ENCODE measurements at places on chromosomes 16 and 17.

DNA sequence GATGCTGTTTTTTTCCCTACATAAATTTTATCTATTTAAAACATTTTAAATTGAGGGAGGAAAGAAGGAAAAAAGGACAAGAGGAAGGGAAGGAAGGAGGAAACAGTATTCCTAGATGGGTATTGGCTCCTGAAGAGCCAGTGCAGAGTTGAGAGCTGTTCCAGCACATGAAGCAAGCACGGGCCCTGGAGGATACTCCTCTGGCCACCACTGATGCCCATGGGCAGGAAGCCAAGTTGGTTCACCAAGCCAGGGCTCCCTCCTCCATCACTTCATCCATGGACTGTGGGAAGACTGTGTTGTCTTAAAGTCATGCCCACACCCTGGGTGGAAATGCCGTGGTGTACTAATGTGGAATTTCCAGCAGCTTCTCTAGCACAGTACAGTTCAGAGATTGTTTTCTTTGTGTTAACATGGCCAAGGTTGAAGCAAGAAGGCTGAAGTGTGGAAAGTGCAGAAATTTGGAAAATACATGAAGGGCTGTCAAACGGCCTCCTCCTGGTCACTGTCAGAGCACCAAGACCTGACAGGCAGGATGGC, 23.9 kb upstream of the NOS2 start:
- no peak for DNase-seq

DNA sequence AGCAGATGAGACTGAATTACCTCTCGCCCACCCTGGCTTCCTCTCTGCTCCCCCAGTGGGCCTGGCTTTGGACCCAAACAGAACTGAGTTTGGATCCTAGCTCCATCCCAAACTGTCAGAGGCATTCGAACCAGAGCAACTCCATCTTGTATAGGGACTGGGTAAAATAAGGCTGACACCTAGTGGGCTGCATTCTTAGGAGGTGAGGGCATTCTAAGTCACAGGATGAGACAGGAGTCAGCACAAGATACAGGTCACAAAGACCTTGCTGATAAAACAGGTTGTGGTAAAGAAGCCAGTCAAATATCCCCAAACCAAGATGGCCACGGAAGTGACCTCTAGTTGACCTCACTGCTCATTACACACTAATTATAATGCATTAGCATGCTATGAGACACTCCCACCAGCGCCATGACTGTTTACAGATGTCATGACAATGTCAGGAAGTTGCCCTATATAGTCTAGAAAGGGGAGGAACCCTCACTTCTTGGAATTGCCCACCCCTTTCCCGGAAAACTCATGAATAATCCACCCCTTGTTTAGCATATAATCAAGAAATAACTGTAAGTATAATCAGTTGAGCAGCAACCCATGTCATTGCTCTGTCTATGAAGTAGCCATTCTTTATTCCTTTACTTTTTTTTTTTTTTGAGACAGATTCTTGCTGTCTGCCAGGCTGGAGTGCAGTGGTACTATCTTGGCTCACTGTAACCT, 44.4 kb downstream of the LYRM1 start:
- peak; percentile 18 for DNase-seq

GRCh38 chr16:1378804-1379303, 27.1 kb downstream of the GNPTG start:
- DNase-seq = peak; percentile 79

GRCh38 chr17:79600071-79600470, 10.8 kb downstream of the RBFOX3 start:
- DNase-seq = no peak

- no peak for DNase-seq
Measured at GRCh38 chr17:55441544-55441943, 19.9 kb upstream of the MMD start.

DNA sequence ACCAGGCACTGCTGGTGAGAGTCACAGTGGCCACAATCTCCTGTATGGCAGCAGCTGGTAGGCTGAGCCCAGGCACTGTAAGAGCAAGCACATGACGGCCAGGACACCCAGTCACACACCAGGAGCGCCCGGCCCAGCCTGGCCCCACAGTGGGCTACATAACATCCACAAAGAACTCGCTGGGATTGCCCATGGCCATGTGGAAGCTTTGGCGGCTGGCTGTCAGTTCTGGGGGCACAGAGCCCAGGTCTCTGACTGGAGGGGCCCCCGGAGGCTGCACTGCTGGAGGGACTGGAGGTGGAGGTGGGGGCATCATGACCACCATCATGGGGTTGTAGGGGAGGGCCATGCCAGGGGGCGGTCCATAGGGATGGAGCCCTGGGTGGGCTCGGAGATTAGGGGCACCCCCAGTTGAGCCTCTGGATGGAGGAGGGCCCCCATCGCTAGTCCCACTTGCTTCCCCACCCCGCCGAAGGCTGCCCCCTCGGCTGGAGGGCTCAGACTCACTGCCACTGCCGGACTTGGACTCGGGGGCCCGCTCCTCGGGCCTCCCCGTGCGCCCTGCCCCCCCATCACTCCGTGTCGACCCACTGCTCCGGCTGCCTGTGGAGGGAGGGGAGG, 6.1 kb downstream of the ACADVL start:
- no peak for DNase-seq

- no peak for DNase-seq
Measured at GRCh38 chr17:73156887-73157520, 7.8 kb upstream of the SSTR2 start.

- no peak for DNase-seq
Measured at GRCh38 chr16:47366228-47366627, 94.6 kb downstream of the ITFG1 start.

DNA sequence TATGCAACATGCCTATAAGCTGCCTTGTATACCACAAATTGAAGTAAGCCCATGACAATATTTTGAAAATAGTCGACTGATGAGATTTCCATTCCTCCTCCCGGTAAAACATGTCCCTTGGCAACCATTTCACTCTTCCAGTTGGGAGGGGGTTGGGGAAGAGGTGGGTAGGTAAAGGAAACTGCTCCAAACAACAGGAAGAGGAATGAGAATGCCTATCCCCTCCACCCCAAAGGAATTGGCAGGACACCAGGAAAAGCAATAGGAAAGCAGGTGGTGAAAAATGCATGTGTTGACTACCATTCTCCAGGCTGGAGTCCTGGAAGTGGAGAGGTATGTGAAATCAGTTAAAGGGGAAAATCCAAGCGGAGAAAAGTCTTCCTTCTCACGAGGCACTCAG, 455.9 kb upstream of the PSMD7 start:
- DNase-seq = no peak

GRCh38 chr16:87728026-87728425, 37.8 kb downstream of the KLHDC4 start:
- peak; percentile 16 for DNase-seq

GRCh38 chr16:50839920-50840729, 98.2 kb downstream of the CYLD start:
- DNase-seq = no peak

DNA sequence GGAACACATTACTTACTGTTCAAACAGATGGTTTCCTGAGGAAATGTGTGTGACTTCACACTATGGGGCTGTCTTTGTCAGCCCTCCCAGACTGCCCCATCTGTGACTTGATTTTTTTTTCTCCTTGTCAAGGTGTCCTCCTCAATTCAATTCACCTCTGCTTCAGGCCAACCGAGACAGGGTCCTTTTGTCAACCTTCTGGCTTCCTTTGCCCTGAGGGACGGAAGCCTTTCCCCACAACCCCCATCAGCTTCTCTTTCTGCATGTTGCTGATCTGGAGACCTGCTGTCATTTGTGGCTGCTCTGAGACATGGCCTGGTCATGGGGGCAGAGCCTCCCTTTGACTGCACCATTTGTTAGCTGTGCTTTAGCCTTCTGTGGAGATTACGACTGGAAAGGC, 21.3 kb upstream of the RGS9 start:
- DNase-seq = no peak

DNA sequence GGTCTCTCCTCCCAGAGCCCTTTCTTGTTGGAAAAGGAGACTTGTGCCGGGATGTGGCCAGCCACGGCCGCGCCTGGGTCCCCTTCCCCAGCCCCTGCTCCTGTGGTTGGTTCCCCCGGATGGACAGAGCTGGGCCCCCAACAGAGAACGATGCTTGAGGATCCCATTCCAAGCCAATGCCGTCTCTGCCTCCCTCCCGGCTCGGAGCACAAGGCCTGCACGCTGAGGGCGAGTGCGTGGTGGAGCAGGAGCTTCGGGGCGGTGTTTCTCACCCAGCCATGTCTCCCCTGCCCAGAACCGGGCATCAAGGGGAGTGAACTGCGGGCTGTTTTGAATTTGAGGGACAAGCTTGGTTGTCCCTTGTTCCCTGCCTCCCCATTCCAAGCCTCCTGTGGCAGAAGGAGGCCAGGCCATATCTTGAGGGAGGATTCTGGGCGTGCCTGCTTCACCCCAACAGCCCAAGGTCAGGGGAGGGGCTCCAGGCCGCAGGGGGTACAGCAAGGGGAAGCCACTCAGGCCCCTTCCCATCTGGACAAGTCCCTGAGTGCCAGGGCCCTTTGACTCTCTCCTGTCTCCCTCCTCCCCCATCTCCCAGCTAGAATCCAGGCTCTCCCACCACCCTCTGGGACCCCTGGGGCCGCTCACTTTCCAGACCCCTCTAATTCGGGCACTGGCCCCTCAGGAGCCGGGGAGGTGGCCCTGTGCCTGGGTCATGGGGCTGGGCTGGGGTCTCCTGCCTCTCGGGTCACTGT, 43.6 kb downstream of the SOCS3 start:
- no peak for DNase-seq

GRCh38 chr16:58062821-58063220, 37.3 kb downstream of the MMP15 start:
- no peak for DNase-seq

GRCh38 chr16:85391175-85391707, 221.9 kb upstream of the GSE1 start:
- DNase-seq = no peak

- no peak for DNase-seq
Measured at GRCh38 chr17:57860414-57860999, 10.7 kb upstream of the MRPS23 start.

DNA sequence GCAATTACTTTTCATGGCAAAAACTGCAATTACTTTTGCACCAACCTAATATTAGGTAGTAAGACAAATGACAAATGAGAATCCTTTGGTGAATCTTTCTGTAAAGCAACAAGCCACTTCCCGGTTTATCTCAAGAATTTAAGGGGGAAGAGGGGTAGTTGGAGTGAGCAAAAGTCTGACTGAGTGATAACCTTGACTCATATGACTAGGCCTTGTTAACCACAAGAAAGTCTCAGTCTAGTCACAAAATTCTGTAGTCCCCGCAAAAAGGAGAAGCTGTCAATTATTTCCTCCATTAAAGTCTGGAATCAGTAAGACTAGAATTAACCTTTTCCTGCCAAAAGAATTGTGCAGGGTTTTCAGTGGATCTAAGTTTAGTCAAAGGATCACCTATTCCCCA, 72.2 kb upstream of the GNAO1 start:
- DNase-seq = no peak

DNA sequence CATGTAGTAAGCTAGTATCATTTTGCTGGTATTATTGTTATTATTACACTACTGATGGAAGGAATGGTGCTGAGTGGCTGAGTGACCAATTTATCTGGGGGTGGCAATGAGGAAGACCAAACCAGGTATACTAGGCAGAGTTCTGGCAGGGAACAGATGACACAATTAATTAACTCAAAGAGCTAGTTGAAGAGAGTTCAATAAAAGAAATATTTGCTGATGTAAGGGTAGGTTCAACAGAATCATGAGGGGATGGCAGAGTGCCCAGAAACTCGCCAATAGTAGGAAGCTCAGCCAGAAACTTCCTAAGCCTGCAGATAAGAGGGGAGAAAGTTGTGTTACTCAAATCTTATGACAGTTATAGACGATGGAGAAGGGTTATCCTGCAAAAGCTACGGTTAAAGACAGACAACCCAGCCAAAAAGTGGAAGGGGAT, 352.5 kb downstream of the KCNJ2 start:
- DNase-seq = no peak

DNA sequence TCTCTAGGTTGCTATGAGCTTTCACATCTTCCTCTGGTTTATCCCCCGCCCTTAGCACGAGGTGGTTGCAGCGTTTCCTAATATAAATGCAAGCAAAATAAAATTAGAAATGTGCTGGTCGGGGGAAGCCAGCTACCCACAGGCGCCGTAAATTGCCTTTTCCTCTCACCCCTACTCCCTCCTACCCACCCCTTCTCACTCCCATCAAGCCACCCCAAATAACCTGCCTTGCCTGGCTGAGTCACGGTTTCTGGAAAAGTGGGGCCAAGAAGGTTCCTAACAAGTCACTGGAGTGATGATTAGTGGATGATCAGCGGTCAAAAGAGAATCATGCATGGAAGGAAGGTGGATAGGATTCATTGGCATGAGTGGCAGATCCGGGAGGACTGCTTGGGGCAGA, 120.9 kb upstream of the RBFOX1 start:
- no peak for DNase-seq

- no peak for DNase-seq
Measured at GRCh38 chr16:56048425-56049105, 142.7 kb upstream of the GNAO1 start.

GRCh38 chr17:12459736-12460135, 206.0 kb upstream of the MYOCD start:
- DNase-seq = peak; percentile 73

DNA sequence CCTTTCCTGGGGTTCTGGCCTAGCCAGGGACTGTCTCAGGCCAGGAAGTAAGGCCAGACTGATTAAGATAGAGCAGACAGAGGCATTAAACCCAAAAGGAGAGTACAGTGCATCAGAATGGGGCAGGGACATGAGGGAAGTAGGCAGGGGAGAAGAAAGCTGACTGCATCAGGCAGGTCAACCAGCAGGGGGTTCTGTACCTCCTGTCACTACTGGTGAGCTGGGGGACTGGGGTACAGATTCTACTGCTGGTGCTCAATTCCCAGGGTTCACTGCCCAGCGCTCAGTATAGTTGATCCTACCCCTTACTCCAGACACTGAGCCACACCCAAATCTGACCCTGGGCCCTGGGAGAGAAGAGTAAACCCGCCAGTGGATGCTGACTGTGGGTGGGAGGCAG, 12.9 kb upstream of the MTMR4 start:
- DNase-seq = no peak

- DNase-seq = no peak
Measured at GRCh38 chr16:87674419-87674818, 72.1 kb downstream of the JPH3 start.

DNA sequence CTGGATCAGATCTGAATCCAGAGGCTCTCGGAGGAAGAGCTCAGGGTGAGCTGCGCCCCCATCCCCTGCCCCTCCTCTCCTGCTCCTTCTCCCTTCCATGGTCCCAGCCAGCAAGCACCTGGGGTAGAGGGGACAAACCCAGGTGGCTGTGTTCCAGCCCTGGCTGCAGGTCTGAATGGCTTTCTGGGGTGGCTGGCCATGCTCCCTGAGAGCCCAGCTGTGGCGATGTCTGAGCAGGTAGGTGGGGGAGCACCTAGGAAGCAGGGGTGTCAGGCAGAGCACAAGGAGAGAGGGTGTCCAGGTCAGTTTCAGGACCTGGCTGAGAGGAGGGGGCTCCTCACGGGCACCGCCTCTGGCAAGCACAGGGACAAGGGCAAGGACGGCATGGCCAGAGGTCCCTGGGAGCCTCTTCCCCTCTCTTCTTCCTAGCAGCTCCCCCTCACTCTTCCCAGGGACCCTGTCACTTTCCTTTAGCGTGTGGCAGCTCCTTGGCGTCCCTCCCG, 310.0 kb downstream of the SEC14L1 start:
- no peak for DNase-seq

DNA sequence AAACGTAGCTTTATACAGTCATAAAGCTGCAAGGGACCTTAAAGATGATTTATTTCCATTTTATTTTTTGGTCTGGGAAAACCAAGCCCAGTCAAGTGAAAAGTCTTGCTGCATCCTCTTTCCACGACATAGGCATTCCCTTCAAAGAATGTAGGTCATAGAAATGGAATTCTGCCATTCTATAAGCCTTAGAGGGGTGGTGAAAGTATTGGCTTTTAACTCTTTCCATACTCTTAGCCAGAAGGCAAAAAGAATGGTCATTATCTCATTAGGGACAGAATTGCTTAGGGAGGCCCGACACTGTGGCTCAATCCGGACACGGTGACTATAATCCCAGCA, 7.9 kb upstream of the MSL1 start:
- DNase-seq = peak; percentile 81
